ENCODE measurements at places on chromosomes 1 and 21. TPM values are rescaled to one million over a fixed set of nuclear protein-coding genes. Genes with fewer than 3 reads are reported as not detected.

The LCE2C gene
- not detected for total RNA-seq

GRCh38 chr1:228050571-228051231 lies 31.8 kb upstream of the ARF1 start:
- DNase-seq = no peak

GRCh38 chr1:16204634-16205333 lies 7.7 kb downstream of the ARHGEF19 start:
- DNase-seq = no peak

GRCh38 chr21:42809577-42810475 lies 69.5 kb downstream of the WDR4 start:
- DNase-seq = no peak

DNA sequence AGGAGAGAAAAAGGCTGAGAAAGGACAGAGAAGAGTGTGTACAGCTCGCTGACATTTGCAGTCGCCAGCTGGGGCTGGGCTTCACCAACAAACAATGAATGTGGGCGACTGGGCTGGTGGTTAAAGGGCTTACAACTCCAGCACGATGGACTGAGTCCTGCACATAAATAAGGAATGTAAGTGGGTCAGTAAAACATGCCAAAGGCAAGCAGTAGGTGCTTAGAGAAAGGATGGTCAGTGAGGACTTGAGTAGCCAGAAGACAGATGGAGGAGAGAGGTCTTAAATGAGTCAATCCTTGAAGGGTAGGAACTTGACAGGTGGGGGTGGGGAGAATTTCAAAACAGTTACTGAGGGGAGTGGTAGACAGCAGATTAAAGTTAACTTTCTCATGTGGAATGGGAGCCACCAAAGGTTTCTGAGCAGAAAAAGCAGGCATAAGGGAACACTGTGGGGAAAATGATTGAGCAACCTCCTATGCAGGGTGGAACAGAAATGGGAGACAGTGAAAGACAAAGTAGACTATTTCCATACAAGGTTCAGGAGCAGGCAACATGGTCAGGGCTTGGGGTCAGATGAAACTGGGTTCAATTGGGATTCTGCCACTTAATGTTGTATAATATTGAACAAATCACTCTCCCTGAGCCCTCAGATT lies 37.4 kb downstream of the GADD45A start:
- peak; percentile 17 for DNase-seq

DNA sequence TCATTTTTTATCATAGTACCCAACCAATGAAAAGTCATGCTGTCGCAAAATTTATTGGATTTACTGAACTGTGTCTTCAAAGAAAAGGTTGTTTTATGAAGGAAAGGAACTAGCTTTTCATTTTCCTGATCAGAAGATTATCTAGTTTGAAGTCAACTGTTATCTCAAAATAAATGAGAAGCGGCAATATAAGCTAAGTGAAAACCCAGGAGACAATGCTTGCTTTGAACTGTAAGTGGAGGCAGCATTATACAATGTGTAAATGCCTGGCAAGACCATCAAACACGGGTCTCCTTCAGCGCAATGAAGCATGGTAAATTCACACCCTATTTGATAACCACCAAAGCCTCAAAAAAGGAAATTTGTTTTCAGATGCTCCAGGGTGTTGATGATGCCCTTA lies 134.4 kb upstream of the PTBP2 start:
- DNase-seq = no peak
